ENCODE measurements at places on chromosomes 4 and X.

- DNase-seq = no peak
Measured at GRCh38 chr4:56843421-56843899, 22.0 kb upstream of the SPINK2 start.

GRCh38 chr4:74975848-74976824 is 43.2 kb downstream of the PARM1 start:
- DNase-seq = no peak

DNA sequence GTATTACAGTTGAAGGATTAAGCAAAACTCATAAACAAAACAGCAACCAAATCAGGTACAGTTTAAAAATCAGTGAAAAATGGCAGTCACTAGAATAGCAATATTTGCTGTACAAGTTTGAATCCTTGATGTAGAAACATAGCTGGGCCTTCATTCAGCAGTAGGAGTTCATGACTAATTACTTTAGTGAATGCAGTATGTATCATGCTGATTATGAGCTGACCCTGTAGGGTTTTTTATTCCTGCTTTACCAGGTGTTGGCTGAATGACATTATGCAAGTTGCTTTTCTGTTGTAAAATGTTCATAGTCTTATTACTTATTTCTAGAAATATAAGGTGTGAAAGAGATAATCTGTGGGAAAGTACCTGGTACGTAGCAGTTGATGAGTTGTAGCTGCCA is 179.6 kb downstream of the CCSER1 start:
- DNase-seq = no peak

- no peak for DNase-seq
Measured at GRCh38 chrX:68098431-68098830, 334.9 kb downstream of the OPHN1 start.

GRCh38 chr4:25107827-25108516 is 52.3 kb downstream of the SEPSECS start:
- no peak for DNase-seq

DNA sequence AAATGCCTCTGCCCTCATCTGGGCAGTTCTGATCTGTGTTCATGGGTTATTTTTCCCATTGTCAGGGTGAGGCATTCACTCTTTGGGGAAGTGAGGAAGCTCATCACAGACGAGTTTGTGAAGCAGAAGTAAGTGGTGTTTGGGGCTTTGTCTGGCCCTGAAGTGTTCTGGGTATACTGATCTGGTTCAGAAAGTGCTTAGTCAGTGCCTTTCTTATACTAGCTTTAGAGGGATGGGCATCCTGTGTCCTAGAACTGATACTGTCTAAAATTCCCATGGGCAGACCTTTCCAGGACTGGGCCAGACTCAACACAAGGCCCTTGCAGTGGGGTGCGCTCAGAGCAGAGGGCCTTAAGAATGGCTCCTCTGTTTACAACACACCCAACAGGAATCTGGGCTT is 6.4 kb downstream of the TRO start:
- no peak for DNase-seq

- DNase-seq = no peak
Measured at GRCh38 chrX:15298201-15298600, 17.2 kb downstream of the ASB11 start.

- no peak for DNase-seq
Measured at GRCh38 chr4:153611679-153612078, 72.4 kb upstream of the TLR2 start.

Measured in Jurkat, Clone E6-1 (cell line).